Upper lobe of left lung (tissue), 6 donors: ENCODE measurements at places on chromosomes 5 and 9.
A peak's percentile ranks its signal among the peaks of the same experiment; 100 is the strongest.

GRCh38 chr9:136283291-136284235 lies 20.3 kb downstream of the CCDC187 start:
- peak; percentile 76 for DNase-seq

GRCh38 chr5:82991059-82991458 lies 86.1 kb downstream of the TMEM167A start:
- DNase-seq = no peak

GRCh38 chr5:38285226-38285625 lies 26.9 kb downstream of the EGFLAM start:
- DNase-seq = no peak

GRCh38 chr9:81227507-81228245 lies 461.7 kb downstream of the TLE1 start:
- DNase-seq = no peak

DNA sequence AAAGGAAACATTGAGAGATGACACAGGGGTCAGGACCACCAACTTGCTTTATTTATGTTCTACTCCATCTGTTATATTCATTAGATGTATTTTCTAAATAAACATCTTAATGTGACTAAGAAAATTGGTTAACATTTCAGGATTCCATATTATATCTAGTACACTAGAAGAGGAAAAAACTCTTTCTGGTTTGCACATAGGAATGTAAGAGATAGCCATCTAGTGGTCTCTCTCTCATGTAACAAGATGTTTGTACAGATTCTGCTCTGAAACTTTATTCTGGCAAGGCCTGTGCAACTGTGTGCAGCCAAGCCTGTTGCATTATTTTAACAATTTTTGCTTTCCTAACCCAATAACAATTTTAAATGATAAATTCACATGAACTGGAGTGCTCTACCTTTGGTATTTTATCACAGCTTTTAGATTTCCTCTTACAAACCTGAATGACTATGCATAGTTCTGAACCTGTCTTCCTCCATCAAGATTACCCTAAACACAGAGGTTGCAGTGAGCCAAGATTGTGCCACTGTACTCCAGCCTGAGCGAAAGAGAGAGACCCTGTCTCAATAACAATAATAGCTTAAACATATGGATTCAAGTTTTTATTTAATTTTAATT lies 148.2 kb downstream of the GIN1 start:
- no peak for DNase-seq

DNA sequence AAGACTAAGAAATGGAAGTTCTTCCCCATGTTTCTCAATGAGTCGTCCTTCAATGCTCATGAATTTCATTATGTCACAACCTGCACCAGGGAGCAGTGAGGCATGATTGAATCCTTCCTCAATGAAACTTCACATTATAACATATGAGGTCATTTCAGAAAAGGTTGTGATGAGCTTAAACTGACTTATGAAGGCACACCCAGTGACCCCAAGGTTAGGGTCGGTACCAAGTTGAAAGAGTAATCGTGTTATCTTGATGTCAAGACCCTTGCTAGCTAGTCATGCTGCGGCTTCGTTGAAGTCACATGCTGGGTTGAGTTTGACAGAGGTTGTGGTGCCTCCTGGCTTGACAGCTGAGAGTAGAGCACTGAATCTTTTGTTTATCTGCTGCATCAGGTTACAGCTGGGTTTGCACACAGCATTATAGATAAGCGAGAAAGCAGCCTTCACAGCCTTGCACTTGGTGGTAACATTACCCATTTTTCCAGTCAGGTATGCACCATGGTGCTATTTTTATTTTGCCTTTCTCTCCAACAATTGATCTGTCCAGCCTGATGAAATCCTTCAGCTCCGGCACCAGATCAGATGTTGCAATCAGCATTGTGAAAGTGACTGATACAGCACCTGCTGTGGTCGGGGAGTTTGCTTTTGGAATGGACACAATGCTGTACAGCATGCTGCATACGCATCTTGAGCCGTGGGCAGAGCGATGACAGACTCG lies 133.2 kb downstream of the ERCC6L2 start:
- no peak for DNase-seq

- DNase-seq = no peak
These were observed 57.3 kb upstream of the UBAC1 start for GRCh38 chr9:136018257-136019031.

DNA sequence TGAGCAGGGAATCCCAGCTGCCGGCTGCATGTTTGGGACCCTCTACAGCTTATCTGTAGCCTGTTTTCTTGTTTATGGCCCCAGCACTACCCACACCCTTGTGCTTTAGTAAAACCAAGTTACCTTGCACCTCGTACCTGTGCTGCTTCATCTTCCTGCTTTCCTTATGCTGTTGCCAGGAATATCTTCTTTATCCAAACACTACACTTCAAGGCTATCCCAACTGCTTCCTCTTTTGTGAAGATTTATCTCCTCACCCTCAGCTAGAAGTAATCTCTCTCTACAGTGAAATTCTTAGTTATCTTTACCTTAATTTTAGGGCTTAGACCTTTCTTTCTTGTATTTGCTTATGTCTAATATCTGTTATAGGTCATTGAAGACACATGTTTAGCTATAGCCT lies 171.1 kb downstream of the KDM4C start:
- DNase-seq = no peak

DNA sequence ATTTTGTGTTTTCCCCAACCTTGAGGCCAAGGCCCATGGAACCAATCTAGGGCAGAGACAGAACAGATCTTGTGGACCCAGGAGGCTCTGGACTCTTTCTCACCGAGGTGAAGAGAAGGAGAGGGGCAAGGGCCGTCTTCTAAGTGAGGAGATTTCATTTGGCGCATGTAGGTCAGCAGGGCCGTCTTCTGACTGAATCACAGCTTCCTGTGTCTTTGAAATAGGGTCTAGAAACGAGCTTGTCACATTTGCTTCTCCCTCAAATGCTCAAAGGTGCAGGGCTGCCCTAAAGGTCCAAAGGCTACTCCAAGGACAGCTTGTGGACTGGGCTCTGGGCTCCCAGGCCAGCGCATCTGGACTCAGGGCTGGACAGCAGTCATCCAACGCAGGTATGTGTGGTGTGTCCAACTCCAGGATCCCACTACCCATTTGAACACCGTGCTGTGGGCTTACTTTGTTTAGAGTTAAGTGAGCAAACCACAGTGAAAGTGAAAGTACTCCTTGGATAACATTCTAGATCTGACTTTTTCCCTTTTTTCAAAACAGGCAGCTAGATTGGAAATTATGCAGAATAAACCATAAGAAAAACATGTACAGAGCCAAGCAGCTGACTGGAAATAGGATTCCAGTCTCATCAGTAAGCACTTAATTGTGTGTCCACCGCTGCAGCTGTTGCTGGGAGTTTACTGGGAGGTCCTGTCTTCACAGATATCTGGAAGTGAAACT lies 357.0 kb downstream of the GADD45G start:
- no peak for DNase-seq

GRCh38 chr9:86604741-86605140 lies 250.5 kb upstream of the TUT7 start:
- DNase-seq = no peak

DNA sequence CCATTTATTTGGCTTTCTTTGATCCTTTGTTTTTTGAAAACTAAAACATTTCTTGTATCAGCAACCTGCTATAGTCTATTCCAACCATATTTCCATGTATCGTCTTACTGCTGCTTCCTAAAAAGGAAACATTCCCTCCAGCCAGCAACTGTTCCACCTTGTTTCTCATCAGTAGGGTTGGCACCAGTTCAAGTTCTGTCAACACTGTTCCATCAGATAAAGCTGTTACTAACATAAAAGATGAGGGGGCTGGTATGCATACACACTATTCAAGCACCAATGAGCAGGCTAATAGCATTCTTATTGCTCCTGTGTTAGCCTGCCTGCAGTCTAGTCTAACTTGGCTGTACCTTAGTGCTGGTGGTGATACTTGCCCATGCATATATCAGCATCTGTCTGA lies 178.3 kb downstream of the CWC27 start:
- no peak for DNase-seq

GRCh38 chr5:14348142-14348541 lies 205.0 kb downstream of the TRIO start:
- DNase-seq = no peak

GRCh38 chr9:6581253-6581652 lies 64.3 kb downstream of the GLDC start:
- DNase-seq = no peak

- no peak for DNase-seq
These were observed 1026.3 kb downstream of the TAF11L14 start for GRCh38 chr5:18660511-18660910.

GRCh38 chr9:124880501-124880900 lies 18.6 kb downstream of the ARPC5L start:
- DNase-seq = no peak

DNA sequence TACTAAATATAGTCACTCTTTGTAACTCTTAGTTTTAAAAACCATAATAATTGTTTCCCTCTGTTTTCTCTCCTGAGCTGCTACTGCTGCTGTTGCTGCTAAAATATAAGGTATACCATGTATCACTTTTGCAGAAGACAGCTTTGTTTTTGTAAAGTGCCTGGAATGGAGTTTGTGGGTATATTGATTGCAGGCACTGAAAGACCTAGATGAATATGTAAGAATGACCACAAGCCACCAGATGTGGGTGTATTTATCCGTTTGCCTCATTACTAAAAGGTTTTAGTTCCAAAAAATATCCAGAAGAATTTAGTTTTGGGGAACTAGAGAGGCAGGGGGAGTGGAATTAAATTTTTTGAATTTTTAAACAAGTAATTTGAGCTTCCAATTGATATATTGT lies 151.1 kb upstream of the CDKN2B start:
- DNase-seq = no peak
